Cortex of kidney (tissue), 1 donor: ENCODE measurements at places on chromosomes 12 and 14.

DNA sequence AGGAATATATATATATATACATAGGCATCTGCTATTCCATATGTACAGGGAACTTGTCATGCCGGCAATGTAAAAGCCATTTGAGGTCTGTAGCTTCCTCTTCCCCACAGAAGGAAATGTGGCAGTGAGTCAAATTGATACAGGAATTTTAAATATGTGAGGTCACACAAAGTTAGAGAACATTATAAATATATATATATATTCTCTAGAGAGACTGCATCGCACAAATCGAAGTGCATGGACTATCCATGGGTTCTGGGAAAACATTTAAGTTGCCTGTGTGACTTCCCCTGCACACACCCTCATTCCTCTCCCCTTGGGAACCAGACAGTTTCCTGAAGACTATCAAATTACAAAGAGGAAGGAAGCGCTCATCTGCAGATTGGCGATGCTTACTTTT, 100.9 kb upstream of the CCDC91 start:
- DNase-seq: no peak

DNA sequence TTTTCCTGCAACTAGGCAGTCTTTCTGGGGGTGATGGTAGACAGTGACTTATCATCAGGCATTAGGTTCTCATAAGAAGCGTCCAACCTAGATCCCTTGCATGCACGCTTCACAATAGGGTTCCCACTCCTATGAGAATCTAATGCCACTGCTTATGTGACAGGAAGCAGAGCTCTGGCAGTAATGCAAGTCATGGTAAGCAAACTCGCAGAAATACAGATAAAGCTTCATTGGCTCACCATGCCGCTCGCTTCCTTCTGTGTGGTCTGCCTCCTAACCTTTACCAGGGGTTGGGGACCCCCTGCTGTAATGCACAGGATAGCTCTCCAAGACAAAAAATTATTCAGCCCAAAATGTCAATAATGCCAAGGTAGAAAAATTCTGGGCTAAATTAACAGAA, 864.2 kb downstream of the TRHDE start:
- no peak for DNase-seq

DNA sequence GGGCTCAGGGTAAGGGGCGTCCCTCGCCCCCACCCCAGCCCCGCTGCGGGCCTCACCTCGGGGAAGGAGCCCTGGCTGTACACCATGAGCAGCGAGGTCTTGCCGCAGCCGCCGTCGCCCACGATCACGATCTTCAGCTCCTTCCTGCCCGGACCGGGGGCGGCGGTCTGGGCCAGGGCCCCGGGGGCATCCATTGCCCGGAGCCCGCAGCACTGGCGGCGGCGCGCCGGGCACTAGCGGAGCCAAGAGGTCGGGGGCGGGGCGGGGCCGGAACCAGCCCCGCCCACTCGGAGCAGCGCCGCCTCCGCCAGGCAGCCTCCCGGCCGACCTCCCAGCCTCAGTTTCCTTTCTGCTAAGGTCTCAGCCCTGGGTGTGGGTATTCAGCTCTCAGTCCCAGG, at the start of gene RHOF:
Gene RHOF, minus strand, starts transcription at position 249 of the 398 bp plus-strand sequence. Its CDS starts 55 bp downstream, at position 194.
- no peak for DNase-seq

GRCh38 chr14:32019276-32019675, 57.8 kb upstream of the ARHGAP5 start:
- no peak for DNase-seq

GRCh38 chr12:131710464-131711457, at the start of gene SFSWAP:
Gene SFSWAP, plus strand, starts transcription at chr12:131711090. Its CDS starts 140 bp downstream, at chr12:131711230.
- DNase-seq: no peak

- no peak for DNase-seq
Observed at GRCh38 chr12:111799758-111800157, 33.0 kb downstream of the ALDH2 start.

- DNase-seq: no peak
Observed at GRCh38 chr12:82635263-82635662, 51.4 kb upstream of the TMTC2 start.
